Fibroblast of skin of abdomen (primary cell): ENCODE measurements at places on chromosomes 4 and X.

DNA sequence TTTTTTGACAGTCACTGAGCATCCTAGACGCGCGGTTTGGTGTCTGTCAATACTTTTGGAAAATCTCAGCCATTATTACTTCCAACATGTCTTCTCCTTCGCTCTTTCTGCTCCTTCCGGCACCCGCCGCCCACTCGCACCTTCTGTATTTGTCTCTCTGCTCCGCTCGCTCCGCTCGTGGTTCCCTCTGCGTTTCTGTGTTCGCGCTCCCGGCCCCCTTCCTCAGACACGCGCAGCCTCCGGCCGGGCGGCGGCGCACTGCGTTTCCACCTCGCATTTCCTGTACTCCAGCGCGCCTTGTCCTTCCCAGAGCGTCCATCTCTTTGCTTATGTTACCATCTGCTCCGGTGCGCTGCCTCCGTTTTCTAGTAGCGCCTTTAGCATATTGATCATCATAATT is 21.1 kb downstream of the PDE6B start:
- DNase-seq: no peak

DNA sequence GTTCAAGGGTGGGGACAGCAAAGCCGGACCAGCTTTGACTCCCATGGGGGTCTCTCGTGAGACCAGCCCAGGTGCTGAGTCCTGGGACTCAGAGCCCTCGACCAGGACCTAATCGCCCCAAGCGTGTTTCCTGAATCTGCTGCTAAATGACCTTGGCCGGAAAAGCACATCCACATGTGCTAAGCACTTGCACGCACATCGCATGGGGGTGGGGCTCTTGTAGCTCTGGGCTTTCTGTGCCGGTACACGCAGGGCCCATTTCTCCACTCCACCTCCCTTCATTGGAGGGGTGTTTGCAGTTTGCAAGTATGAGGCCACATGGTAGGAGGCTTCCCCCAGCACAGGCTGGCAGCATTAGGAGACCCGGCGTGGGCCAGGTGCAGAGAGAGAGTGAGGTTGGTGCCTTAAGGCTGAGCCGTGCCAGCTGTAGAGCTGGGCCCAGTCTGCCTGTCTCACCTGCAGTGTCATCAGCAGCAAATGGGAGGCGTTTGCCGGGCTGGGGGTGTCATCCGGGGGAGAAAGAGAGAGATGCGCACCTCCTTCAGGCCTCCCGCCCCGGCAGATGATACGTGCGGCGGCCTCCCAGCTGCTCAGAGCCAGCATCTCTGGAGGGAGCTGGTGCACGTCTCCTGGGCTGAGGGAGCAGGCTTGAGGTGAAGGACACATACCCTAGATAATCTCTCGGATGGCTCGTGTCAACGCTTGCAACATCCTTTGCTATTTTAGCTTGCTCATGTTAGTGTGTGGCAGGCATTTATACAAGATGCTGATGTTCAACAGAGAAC is 45.2 kb upstream of the CLCN4 start:
- no peak for DNase-seq

DNA sequence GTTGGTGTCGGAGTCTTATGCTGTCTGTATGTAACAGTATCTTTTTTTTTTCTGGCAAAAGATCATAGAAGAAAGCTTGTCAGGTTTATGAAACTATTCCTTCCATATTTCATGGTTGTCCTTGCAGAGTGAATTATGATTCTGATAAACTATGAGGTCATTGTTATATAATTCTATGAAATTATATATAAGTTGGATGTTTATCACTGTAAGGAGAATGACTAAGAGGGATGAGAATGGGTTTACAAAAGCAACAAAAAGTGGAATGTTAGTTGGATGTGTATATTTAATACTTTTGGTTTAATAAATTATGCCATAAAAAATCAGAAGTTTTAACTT is 43.1 kb downstream of the RAPGEF2 start:
- DNase-seq: peak; percentile 4

- DNase-seq: peak; percentile 57
These were observed 1.0 kb downstream of the FAT4 start for GRCh38 chr4:125315576-125316400.

DNA sequence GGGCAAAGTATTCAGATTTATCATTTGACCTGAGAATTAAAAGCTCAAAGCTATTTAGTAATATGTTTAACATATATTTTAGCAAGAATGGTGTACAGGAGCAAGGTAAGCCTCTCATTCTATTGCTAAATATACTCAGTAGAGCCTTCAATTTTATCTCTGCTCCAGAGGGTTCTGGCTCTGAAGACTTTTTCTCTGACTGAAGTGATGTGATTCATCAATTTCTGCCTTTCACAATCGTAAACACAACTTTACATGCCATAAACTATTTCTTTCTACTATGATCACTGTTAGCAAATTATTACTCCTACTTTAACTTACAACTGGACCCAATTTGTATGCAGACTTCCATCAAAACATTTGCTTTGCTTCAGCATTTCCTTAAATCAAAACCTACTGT is 315.0 kb upstream of the NDST4 start:
- no peak for DNase-seq

GRCh38 chr4:33255507-33255906 is 2535.3 kb downstream of the PCDH7 start:
- DNase-seq: no peak

- no peak for DNase-seq
These were observed 24.5 kb downstream of the RBMX start for GRCh38 chrX:136856050-136856449.

DNA sequence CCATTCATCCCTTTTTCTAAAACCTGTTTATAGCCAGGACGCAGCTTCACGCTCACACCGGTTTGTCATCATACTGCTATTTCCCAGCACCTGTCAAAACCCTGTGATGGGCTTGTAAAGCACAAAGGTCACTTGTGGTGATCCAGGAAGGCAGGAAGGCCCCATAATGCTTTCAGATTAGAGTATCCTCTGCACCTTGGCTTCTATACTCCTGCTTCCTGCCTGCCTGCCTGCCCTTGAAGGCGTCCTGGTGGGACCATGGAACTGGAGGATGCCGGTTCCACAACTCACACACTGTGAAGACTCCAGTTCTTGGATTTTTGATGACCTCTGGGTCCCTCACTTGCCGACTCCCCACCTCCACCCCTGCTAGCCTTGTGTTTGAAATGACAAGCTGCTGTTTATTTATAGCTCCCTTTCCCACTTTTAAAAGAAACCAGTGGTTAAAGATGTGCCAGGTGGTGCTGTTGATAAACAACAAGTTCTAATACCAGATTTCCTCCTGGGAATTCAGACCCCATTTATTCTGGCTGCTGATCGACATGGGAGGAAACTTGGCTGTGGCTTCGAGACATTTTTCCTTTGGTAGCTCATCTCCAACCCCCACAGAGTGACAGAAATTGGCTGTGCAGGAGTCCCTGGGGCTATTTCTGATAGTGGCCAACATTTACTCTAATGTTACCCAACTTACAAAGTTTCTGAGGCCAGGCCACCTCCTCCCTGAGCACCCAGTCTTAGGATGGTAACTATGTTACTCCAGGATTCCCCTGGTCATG is 211.5 kb downstream of the KDR start:
- no peak for DNase-seq

GRCh38 chr4:48021100-48021499 is 4.5 kb downstream of the NIPAL1 start:
- DNase-seq: no peak

DNA sequence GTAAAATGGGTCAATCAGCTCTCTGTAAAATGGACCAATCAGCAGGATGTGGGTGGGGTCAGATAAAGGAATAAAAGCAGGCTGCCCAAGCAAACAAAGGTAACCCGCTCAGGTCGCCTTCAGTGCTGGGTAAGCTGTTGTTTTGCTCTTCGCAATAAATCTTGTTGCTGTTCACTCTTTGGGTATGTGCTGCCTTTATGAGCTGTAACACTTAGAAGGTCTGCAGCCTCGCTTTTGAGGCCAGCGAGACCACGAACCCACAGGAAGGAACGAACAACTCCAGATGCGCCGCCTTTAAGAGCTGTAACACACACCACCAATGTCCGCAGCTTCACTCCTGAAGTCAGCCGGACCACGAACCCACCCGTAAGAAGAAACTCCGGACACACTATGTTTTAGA is 11.5 kb upstream of the CAMK2D start:
- no peak for DNase-seq

DNA sequence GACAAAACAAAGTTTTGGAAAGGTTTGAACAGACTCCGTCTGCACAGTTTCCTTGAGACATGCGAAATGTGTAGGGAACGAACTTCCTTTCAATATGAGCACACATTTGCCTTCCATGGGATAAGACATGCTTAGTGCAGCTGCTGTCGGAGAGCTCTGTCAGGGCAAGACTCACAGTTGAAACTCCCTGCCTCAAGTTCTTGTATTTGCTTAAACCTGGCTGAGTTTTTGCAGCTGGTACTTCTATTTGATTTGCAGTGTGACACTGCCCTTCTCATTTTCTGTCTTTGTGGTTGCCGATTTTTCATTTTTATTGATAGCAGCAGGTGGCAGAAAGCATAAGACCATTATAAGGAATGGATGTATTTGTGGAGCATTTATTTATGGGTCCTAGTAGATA is 18.2 kb upstream of the RHOH start:
- no peak for DNase-seq

- DNase-seq: no peak
These were observed 377.1 kb upstream of the HS3ST1 start for GRCh38 chr4:11805842-11806241.

GRCh38 chr4:166657261-166657660 is 577.0 kb downstream of the SPOCK3 start:
- peak; percentile 0 for DNase-seq

GRCh38 chrX:1521459-1521956 is 15.5 kb downstream of the P2RY8 start:
- DNase-seq: no peak

- DNase-seq: no peak
These were observed 46.7 kb downstream of the CFAP299 start for GRCh38 chr4:80382090-80382832.
